ENCODE measurements at places on chromosomes 2 and 18. TPM values are rescaled to one million over a fixed set of nuclear protein-coding genes. Genes with fewer than 3 reads are reported as not detected.
A peak's percentile ranks its signal among the peaks of the same experiment; 100 is the strongest.

- no peaks in the 10 kb centered on the region for H3K4me1 ChIP-seq
- H3K36me3 ChIP-seq: no peaks in the 10 kb centered on the region
- no peak for DNase-seq
Measured at GRCh38 chr2:220103596-220103995, 476.2 kb downstream of the SLC4A3 start.

DNA sequence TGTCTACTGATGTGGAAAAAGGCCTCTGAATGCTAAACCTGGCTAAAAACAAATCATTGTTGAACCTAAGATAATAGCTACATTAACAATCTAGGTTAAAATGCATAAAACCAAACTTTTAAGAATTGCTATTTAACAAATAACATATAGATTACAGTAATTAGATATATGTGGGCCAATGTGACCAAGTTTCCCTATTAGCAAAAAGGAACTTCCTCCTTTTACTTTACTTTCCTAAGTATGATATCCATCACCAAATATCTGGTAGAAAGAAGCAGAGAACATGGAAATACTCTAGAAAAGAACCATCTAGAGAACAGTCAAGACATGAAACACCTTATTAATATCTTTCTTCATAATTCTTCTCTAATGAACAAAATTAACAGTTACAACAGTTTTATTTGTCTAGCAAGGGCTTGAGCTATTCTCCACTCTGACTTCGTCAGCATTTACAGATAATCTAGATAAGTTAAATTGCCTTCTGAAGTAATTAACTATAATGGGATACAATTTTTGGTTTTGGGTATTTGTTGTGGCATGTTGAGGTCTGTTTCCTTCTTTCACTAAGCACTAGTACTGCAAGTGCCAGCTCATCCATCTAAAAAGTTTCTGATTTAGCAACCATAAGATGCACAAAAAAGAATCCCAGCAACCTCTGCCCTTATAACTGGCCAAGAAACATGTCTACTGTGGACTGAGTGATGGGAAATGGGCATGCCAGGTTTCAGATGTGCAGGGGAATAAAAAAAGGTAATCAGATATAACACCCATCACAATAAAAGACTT is 53.3 kb downstream of the MEMO1 start:
- no peak for DNase-seq
- H3K4me1 ChIP-seq: no peaks in the 10 kb centered on the region
- peak overlapping the region; percentile 45 for H3K27ac ChIP-seq
- no peak overlapping the region for H3K4me3 ChIP-seq

DNA sequence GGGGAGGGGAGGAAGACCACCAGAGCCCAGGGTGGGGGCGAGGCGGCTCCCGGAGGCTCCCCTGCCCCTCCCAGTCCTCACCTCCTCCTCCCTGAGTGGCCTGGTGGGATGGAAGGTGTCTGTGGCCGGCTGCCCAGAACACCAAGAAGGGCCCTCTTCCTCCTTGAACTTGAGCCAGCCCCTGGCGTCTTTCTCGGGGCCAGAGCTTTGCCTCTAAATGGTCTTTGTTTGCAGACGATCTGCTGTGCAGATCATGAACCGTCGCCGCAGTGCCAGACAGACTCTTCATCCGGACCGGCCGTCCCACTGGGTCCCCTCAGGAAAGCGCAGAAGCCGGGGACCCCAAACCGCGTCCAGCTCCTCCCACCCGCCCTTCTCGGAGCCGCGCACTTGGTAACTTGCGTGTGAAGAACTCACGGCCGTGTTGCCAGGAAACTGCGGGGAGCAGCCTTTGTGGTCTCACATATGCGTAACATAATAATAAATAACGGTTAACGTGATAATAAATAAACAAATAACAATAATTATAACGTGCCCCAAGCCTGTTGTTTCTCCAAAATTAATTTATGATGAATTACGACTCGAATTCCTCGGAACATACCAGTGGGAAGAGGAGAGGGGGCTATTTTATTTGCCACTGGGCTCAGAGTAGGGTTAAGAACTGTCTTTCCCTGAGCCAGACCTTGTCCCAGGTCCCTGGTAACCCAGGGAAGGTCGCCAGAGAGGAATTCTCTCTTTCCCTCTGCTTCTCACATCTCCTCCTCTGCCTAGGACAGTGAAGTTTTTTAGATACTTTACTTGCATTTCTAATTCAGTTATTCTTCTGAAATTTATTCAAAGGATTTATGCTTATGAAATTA is 41.0 kb downstream of the PTGR3 start:
- H3K36me3 ChIP-seq: no peaks in the 10 kb centered on the region
- H3K4me1 ChIP-seq: no peaks in the 10 kb centered on the region
- H3K27ac ChIP-seq: no peak overlapping the region
- H3K27me3 ChIP-seq: no peaks in the 10 kb centered on the region

GRCh38 chr18:60249388-60249787 is 123.2 kb downstream of the MC4R start:
- H3K36me3 ChIP-seq: no peaks in the 10 kb centered on the region
- no peak overlapping the region for H3K4me3 ChIP-seq
- H3K27me3 ChIP-seq: no peaks in the 10 kb centered on the region
- DNase-seq: peak; percentile 31
- H3K4me1 ChIP-seq: no peaks in the 10 kb centered on the region
- no peak overlapping the region for H3K27ac ChIP-seq

GRCh38 chr2:232761301-232761907 is 15.0 kb downstream of the KCNJ13 start:
- H3K27ac ChIP-seq: no peak overlapping the region
- H3K4me1 ChIP-seq: no peaks in the 10 kb centered on the region
- peaks cover 67% of the 10 kb centered on the region for H3K36me3 ChIP-seq
- no peak for DNase-seq
- no peak overlapping the region for H3K4me3 ChIP-seq

DNA sequence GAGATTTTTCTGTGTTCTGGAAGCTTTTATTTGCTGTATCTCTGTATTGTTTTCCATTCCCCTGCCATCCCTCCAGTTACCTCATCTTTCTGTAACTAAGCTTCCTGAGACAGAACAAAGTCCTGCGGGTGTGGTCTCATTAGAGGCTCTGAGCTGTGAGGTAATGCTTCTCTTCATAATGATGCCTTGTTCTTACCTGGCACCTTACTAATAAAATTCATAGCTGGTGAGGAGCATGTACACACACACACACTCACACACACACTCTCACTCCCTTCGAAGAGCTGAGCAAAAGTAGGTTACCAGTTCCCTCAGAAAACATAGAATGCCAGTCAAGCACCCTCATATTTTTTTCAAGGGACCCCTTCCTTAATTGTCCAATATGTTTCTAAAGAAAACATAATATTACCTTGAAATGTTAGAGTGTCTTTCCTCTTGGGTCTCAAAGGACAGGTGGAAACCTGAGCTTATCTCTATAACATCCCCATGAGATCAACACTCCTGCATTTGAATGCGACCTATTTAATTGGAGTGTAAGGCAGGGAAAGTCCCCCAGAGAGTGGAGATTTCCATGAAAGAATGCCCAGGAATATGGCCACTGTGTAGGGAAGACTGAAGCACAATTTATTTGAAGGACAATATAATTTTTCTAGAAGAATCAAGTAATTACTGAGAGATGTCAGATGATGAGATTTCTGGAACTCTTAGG is 161.6 kb upstream of the NCK2 start:
- H3K36me3 ChIP-seq: no peaks in the 10 kb centered on the region
- DNase-seq: no peak
- no peak overlapping the region for H3K27ac ChIP-seq

DNA sequence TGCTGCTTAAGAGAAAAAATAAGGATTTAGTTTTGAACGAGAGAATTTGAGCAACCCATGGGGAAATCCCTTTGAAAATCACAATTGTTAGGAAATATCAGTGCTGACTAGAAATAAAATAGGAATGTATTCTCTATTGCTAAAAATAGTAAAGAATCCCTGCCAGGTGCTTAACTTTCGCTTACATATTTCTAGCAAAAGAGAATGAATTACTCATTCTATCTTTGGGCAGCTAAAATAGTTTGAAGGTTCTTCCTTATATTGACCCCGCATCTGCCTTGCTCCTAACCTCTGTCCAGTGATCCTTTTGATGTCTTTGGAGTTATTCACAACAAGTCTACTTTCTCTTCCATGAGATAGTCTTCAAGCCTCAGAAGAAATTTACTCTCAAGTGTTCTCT is 103.8 kb downstream of the PLCL1 start:
- no peaks in the 10 kb centered on the region for H3K4me1 ChIP-seq
- no peaks in the 10 kb centered on the region for H3K36me3 ChIP-seq
- no peaks in the 10 kb centered on the region for H3K27me3 ChIP-seq
- no peak overlapping the region for H3K27ac ChIP-seq

DNA sequence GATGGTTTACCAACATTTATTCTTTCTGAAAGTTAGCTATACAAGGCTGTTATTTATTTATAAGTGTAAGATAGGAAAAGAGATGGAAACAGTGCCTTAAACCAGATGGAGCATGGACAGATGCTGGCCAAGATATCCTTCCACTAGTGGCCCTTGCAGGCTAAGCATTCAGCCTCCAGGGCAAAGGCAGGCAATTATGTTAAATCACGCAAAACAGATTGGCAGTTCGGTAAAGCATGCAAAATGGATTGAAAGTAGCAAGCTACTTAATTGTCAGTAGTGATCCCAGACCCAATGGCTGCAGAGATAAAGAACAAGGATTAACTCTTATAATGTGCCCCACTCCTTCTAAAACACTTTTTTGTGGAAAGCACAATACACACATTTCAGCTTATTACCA is 105.4 kb upstream of the MAP4K3 start:
- H3K4me1 ChIP-seq: no peaks in the 10 kb centered on the region
- no peaks in the 10 kb centered on the region for H3K36me3 ChIP-seq
- no peak for DNase-seq
- no peak overlapping the region for H3K27ac ChIP-seq
- no peak overlapping the region for H3K4me3 ChIP-seq

Gene RUFY4
- total RNA-seq: not detected

Gene MGAT4A
- total RNA-seq: 58.7 TPM

Gene IL1RL1
- total RNA-seq: 92.8 TPM

Gene LGALSL
- 24.6 TPM for total RNA-seq

Gene OLA1
- 46.8 TPM for total RNA-seq

Measured in upper lobe of left lung (tissue), 6 donors.